ENCODE measurements at places on chromosomes 4 and X.

DNA sequence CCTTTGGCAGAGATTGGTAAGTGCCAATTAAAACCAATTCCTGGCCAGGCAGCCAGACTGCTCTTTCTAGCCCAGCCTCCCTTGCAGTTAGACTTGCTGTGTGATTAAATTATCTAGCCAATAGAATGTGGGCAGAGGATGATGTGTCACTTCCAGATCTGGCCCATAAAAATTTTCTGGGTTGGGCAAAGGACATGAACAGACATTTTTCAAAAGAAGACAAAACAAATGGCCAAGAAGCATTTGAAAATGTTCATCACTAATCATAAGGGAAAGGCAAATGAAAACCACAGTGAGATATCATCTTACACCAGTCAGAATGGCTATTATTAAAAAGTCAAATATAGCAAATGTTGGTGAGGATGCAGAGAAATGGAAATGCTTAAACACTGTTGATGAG is 71.4 kb upstream of the STIM2 start:
- no peak for DNase-seq

GRCh38 chr4:148065075-148065474 is 333.2 kb downstream of the ARHGAP10 start:
- DNase-seq, result no peak

- DNase-seq, result no peak
Observed at GRCh38 chr4:83217721-83218522, 66.7 kb downstream of the COQ2 start.

DNA sequence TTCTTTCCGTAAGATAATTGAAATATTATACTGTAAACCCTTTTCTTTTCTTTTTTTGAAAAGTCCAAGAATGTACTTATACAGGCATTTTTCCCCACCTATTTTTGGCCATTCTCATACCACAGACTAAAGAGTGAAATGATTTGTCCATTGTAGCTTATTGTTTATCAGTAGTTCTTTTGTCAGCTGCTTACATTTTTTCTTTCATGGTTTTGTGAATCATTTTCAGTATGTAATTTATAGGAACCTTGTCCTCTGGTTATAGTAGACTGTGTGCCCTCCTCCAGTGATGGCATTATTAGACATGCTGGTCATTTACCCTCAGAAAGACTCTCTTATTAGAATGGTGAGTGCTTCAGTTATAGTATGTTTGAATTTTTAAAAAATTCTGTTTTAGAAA is 56.7 kb downstream of the CCKAR start:
- no peak for DNase-seq

DNA sequence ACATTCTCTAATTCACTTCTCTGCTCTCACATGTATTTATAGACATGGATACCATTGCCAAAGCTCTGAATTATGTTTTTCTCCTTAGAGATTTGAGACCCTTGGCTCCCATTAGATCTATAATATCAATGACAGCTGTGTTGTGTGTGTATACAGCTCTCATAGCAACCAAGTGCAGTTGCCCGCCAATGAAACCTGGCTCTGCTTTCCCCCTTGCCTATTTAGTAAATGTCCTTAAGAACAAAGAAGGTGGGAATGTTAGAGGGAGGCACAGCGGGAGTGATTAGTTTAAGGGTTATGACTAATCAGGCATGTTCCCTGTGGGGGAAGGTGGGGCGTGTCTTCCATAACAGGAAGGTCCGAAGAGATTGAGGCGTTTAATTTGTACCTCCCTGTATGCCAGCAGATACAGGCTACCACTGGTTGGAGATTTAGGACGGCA is 100.5 kb upstream of the TBC1D9 start:
- no peak for DNase-seq

DNA sequence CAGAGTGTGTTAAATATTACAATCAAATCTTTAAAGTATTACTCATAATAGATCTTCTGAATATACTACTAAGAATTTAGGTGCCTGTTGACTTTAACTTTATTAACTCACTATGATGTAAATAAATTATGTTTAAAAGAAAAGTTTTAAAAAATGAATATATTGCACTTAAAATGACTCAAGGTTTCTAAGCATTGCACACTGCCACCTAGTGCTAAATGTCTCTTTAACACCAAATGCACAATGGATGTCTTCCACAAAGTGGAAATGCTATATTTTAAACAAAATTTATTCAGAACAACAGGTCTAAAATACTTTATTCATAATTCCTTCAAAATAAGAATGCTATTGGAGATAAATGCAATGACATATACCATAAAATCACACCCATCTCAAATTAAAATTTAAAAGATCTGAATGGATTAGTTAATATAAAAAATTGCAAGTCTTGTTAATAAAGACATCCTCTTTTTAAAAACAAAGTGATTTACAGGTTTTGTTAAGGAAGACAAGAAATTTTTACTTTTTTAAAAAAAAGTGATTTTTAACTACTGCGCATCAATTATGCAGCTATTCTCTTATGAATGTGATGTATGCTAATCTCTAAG is 5.5 kb downstream of the INPP4B start:
- no peak for DNase-seq

DNA sequence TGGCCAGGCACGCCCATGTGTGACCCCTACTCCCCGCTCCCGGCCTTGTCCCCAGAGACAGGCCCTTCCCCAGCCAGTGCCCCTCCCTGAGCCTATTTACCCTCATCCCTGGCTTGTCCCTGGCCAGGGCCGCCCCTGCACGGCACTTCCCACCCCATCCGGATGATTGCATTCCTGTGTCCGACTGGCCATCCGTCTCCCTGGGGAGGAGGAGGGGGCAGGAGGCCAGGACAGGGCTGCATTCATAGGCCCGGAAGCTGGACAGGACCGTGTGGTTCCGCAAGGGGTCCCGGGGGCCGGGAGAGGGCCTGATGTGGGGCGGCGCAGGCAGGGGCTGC is 22.8 kb downstream of the CTBP1 start:
- no peak for DNase-seq

- DNase-seq, result no peak
Observed at GRCh38 chrX:85365370-85365995, 14.0 kb downstream of the POF1B start.

DNA sequence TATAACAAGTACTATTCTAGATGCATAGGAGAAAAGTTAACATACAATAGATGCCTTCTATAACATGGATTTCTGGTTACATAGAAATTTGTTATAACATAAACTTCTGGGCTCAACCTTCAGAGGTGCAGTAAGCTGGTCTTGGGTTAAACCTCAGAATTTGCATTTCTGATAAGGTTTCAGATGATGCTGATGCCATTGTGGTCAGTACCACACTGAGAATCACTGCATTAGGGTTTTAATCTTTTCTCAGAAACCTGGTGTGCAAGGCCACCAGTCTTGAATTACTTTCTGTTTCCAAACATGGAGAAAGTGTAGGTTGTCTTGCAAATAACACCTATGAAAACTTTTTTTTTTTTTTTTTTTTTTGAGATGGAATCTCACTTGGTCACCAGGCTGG is 146.2 kb downstream of the SPOCK3 start:
- DNase-seq, result no peak

- no peak for DNase-seq
Observed at GRCh38 chr4:139768896-139769295, 103.3 kb downstream of the MGST2 start.

DNA sequence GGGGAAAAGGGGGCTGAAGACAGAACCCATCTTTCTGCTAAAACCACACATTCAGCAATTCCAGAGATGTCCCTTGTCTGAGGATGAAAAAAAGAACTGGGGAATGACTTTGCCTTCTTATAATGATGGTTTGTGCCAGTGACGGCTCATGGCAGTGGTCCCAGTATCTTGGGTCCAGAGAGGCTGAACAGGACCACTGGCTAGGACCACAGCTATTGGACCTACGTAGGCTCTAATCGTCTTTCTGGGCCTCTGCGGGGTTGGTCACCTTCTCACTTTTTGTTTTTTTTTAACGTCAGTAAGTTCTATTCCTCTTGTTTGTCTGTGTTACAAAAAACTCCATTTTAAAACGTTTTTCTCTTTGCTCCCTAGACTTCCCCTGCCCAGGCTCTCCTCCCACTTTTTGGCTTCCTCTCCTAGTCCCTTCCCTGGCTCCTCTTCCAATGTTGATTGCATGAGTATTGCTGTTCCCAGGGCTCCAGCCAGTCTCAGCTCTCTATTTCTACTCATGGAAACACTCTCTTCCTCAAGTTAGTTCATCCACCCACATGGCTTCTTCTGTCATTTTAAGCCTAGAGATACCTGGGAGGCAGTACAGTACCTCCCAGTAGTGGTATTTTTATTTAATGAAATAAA is 52.6 kb upstream of the STX18 start:
- DNase-seq, result no peak

GRCh38 chr4:138241281-138242075 is 671 bp downstream of the SLC7A11 start:
- DNase-seq, result no peak

GRCh38 chr4:54095110-54095825 is 4.7 kb upstream of the GSX2 start:
- DNase-seq, result no peak
